Hippocampal formation (tissue), 2 donors: ENCODE measurements at places on chromosomes 11 and 22.

GRCh38 chr11:88552379-88553062 is 215.0 kb upstream of the CTSC start:
- DNase-seq, result no peak

DNA sequence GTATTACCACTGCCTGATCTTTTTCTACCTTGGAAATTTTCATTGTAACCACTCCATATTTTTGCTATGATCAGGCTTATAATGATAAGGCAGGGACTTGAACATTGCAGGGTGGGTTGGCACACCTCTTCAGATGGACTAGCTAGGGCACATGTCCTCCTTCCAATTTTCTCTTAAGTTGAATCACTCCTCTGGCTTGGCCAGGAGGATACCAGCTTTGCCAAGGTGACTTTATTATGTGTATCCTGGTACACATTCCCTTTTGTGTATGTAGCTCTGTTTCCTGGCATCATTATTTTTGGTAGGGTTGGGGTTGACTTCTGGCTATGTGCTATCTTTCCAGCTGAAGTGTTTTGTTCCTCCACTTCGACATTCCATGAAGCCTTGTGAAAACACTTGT is 8.5 kb upstream of the LDLRAD3 start:
- DNase-seq, result no peak

DNA sequence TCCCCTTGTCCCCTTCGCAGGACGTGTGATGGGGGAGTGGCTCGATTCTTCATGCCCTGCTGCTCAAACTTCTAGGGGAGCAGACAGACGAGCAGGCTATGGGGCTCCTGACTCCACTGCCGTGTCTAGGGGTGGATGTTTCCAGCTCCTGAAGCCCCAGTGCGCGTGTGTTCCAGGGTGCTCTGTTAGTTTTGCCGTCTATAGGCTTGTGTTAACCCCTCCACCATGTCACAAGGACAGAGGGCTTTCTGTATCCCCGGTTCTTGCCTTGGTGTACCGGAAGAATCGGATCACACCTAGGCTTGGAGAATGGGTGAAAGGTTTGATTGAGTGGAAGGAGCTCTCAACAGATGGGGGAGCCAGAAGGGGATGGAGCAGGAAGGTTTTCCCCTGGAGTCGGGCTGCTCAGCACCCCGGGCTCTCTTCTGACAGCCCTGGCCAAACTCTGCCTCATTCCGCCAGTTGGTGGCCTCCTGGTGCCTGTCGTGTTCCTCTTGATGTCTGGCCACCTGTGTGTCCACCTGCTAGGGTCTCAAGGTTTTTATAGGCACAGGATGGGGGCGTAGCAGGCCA is 810.7 kb downstream of the BRD1 start:
- no peak for DNase-seq

GRCh38 chr22:48103126-48103875 is 1340.9 kb downstream of the TBC1D22A start:
- no peak for DNase-seq

GRCh38 chr11:57072640-57073039 is 83.9 kb downstream of the OR5AK2 start:
- DNase-seq, result no peak

DNA sequence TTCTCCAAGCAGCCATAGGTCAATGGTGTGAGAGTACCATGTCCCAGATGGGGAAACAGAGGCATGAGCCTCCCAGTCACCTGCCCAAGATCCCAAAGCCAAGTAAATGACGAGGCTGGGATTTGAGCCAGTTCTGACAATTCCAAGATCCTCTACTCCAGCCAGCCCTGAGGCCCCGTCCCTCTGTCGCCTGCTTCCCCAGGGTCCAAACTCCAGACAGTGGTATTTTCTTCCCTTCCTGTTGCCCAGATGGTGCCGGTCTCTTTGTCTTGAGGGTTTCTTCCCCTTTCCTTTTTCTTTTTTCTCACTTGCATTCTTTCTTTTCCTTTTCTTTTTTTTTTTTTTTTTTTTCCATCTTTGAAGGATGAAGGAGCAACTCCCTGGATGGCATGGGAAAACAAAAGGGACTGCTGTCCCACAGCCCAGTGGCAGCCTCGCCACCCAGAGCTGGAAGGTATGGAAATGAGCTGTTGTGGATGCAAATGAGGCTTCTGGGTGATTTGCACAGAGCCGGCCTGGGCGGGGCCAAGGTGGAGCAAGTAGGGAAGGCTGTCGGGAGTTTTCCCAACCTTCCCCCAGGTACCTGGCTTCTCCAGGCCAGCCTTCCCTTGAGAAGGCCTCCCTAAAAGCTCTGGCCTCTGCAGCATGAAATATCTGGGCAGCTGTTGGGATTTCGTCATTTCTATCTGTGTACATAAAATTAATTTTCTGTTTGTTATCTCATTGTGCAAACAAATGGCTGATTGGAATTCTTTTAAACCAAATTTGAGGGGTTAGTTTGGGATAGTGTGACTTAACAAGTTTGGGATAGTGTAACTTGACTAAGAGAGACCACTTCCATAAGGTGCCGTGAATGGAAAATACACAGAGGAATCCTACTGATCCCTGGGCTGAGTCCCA is 146.8 kb downstream of the MN1 start:
- no peak for DNase-seq

GRCh38 chr11:15276621-15277020 is 161.9 kb downstream of the INSC start:
- no peak for DNase-seq

DNA sequence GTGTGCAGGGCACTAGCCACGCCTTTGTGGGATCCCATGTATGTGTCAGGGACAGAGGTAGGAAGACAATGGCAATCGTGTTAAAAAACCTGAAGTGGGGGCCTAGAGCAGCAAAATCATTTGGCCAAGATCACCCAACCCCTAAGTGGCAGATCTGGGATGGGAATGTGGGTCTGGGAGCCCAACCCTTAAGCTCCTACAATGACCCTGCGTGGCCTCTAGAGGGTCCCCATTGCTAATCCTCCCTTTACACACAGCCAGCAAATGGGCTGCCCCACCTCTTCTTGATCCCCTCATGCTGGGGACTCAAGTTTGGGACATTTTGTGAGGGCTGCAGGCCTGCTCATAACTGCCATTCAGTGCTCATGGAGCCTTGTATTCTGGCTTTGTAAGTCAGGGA is 73.2 kb upstream of the SUSD2 start:
- DNase-seq, result no peak

DNA sequence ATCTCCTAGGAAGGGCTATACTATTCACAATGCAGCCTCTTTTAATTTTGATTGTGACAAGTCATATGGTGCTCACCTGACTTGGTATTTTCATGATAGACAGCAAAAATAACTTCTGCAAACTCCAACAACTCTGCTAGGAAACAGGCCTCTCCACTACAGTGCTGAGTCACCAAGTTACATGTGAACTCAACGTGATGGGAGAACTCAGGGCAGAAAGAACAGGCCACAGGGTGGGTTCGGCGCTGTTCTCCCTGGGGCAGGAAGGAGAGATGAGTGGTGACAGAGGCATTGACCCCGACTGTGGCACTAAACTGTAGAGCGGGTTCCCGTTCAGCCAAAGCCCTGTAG is 76.6 kb upstream of the UCP3 start:
- DNase-seq, result peak; percentile 24
